ENCODE measurements at places on chromosomes 13 and 19.

DNA sequence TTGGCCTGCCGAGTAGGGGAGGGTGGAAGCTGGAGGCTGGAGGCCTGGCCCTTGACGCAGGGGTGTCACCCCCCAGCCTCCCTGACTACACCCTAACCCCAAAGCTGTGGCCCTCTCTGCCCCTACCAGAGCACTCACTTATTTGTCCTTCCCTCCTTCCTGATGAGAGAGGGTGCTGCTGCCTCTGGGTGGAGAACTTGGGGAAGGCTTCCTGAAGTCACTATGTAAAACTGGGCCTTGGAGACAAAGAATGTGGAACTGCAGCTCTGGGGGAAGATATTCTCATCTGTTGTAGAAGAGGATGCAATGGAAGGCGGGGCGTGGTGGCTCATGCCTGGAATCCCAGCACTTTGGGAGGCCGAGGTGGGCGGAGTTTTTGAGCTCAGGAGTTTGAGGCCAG, 485.2 kb downstream of the ZNF536 start:
- no peak for DNase-seq

DNA sequence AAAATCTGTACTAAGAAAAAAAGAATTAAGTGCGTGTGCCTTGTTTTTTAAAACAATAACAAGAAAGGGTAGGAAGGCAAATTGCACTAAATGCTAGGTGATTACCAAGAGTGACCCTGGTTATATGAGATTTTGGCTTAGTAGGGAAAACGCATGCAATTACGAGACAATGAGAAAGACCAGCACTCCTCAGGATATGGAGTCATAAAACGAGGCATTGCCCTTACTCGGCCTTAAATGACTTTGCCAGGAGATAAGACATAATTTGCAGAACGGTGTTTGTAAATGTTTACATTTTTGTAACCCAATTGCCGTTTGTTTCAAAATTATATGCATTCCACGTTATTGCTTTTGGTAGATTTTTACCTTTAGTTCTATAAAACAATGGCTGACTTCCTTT, 179.8 kb downstream of the RBM26 start:
- no peak for DNase-seq

DNA sequence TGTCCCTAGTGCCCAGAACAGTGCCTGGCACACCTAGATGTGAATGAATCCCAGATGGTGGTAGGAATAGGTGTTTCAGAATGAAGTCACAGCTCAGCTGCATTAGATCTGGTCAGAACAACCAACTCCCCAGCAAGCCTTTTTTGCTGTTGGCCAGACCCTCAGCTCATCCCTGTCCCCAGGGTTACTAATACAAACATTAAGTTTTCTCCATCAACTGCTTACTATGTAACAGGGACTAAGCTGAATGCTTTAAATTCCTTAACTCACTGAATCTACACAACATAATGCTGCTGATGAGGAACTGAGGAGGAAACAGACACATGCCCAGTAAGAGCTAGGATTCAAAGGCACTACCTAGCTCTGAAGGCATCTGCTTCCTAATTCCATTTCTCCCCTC, 18.8 kb downstream of the SMG9 start:
- no peak for DNase-seq

GRCh38 chr13:75226733-75227435, 255.1 kb downstream of the TBC1D4 start:
- no peak for DNase-seq

DNA sequence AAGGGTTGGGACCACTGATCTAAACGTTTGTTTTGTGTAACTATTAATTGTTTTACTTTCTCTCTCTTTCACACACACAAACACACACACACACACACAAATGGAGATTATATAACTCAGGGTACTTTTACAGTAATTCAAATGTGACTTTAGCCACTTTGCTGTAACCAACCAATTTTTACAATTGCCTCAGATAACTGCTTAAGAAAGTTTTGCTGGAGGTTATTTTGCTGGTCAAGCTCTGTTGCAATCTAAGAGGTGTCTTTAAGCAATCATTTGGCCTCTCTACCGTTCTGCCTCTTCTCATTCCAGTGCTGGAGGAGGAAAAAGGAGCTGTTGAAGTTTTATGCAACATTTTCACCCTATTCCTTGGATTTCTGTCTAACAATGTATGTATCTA, 63.0 kb downstream of the TBC1D4 start:
- DNase-seq, result no peak

GRCh38 chr19:2123682-2124387, 27.1 kb downstream of the IZUMO4 start:
- DNase-seq, result no peak

GRCh38 chr13:24223341-24224231, 63.1 kb downstream of the SPATA13 start:
- DNase-seq, result no peak

- DNase-seq, result no peak
These were observed 7.8 kb downstream of the ABCA7 start for GRCh38 chr19:1047696-1048147.

GRCh38 chr19:35261356-35262100, 7.2 kb upstream of the USF2 start:
- no peak for DNase-seq
